ENCODE measurements at places on chromosomes 2 and 18. TPM values are rescaled to one million over a fixed set of nuclear protein-coding genes. Genes with fewer than 3 reads are reported as not detected.

The C2orf81 gene
- 0.16 TPM for polyA plus RNA-seq

The SLC8A1 gene
- polyA plus RNA-seq = 0.19 TPM

GRCh38 chr2:29281086-29281915, 166.1 kb downstream of the CLIP4 start:
- no peak for DNase-seq
- no peak overlapping the region for H3K27ac ChIP-seq
- no peaks in the 10 kb centered on the region for H3K4me1 ChIP-seq
- no peaks in the 10 kb centered on the region for H3K27me3 ChIP-seq
- H3K4me3 ChIP-seq = no peak overlapping the region
- no peaks in the 10 kb centered on the region for H3K36me3 ChIP-seq

DNA sequence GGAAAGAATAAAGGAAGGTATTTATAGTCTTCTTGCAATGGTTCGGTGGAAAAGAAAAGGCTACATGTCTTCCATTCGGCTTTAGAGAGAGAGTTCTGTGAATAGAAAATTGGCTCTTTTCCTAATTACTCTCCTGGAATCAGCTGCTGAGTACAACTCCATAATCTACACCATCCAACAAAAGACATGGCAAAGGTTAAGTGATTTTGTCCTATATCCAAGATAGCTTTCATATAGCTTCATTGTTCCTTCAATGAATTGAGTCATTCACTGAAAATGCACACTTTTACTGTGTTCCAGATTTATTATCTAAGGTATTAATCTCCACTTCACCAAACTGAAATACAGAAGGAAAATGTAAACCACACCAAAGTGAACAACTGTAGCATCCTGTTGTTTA, 514.5 kb downstream of the LRRTM4 start:
- H3K36me3 ChIP-seq = no peaks in the 10 kb centered on the region
- H3K27me3 ChIP-seq = no peaks in the 10 kb centered on the region
- DNase-seq = peak; percentile 44
- H3K27ac ChIP-seq = no peak overlapping the region
- H3K4me1 ChIP-seq = peaks cover 20% of the 10 kb centered on the region

DNA sequence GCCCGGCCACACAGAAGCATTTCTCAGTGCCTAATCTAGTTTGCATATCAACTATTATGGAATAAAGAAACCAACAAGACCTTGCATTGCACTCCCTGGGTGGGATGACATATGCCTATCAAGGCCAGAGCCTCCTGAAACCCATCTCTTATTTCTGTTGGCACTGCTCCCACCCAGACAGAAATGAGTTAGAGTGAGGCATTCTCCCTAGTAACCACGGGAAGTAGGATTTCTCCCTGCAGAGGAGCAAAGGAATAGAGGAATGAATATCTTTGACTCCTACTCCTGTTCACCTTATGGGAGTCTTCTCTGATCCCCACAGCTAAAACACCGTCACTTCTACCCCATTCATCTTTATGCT, 24.2 kb upstream of the SCYGR1 start:
- H3K27me3 ChIP-seq = no peaks in the 10 kb centered on the region
- no peak for DNase-seq
- H3K4me3 ChIP-seq = no peak overlapping the region
- H3K4me1 ChIP-seq = peaks cover 9% of the 10 kb centered on the region
- no peaks in the 10 kb centered on the region for H3K36me3 ChIP-seq

GRCh38 chr2:104577143-104577542, 276.8 kb upstream of the POU3F3 start:
- H3K27me3 ChIP-seq = no peaks in the 10 kb centered on the region
- no peaks in the 10 kb centered on the region for H3K36me3 ChIP-seq
- no peak overlapping the region for H3K27ac ChIP-seq
